ENCODE measurements at places on chromosomes 5 and 9.

DNA sequence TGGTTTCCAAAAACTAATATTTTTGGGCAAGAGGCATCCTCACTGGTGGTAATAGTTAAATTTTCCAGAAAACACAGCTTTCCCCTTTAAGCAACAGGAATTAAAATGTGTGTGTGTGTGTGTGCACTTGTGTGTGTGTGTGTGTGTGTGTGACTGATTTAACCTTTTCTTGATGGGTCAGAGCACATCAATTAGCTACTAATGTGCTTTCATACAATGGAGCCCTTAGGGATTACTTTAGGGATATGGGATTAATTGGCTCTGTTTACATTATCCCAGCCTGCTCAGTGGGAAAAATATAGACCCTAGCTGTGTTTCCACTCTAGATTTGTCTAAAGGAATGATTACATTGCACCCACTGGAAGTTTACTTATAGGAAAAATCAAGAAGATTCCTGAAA is 6.5 kb downstream of the PLCXD3 start:
- DNase-seq: no peak

DNA sequence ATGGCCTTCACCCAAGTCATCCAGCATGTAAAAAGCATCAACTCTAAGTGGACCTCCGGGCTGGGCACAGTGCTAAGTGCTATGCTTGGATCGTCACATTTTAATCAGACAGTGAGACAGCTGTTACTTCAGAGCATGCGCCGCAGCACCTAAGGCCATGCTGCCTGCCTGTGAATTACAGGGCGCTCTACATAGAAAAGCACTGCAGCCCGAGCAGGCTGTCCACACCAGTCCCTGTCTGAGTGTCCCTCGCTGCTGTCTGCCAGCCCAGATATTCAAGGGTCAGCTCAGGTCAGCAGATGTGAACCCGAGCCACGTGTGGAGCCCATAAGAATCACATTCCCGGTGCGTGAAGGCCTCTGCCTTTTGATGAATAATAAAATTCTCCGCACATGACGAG is 37.1 kb downstream of the AK8 start:
- no peak for DNase-seq

DNA sequence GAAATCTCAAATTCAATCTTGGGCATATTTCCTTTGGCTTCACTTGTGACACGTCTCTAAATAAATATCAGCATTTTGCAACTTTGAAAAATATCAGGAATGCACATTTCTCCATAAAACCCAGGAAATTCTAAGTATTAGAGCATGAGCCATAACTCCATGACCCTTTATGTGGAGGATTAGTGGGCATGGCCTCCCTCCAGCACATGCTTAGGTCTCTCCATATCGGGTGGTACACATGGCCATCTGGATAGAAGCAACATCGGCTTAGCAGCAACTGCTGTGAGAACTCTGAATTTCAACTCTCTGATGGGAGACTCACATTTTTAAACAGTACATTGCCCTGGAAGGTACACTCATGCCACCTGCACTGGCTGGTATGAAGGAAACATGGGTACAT is 73.7 kb upstream of the EGFLAM start:
- no peak for DNase-seq

GRCh38 chr5:160134332-160134731 is 15.1 kb upstream of the PWWP2A start:
- DNase-seq: no peak

GRCh38 chr5:52531105-52531504 is 256.6 kb upstream of the ITGA1 start:
- no peak for DNase-seq

GRCh38 chr5:82534986-82535385 is 256.8 kb upstream of the RPS23 start:
- DNase-seq: no peak

- no peak for DNase-seq
Observed at GRCh38 chr9:132268725-132269352, 85.9 kb downstream of the SETX start.

DNA sequence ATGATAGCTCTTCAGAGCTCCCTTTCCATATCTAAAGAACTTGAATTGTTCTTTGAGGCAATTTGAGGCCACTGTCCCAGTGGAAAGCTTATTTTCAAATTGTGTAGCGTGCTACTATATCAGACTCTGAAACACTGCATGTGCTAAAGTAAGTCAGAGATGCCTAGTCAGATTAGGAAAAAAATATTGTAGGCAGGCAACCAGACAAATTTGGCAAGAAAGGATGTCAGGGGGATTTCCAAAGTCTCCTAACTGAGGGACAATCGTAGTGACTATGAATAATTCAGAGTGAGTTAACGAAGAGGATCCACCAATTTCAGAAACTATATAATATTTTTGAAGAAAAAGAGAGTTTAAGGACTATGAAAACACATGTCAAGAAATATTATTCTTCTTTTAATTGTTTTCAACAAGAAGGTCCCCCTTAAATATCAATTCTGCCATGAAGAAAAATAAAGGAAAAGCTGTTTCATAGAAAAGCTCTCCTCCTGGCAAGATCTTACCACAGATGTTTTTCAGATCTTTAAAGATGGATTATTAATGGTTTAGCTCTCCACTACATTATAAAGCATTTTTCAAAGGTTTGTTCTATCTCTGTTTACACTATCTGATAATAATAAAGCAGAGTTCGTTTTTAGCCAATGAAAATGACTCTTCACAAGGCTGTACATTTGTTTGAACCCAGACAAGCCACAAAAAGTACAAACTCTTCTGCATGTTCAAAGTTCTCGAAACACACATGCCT is 273.5 kb upstream of the PTGER4 start:
- no peak for DNase-seq

- no peak for DNase-seq
Observed at GRCh38 chr5:178326374-178326715, 93.7 kb upstream of the PHYKPL start.

- DNase-seq: no peak
Observed at GRCh38 chr5:34007201-34007620, 639 bp downstream of the AMACR start.

DNA sequence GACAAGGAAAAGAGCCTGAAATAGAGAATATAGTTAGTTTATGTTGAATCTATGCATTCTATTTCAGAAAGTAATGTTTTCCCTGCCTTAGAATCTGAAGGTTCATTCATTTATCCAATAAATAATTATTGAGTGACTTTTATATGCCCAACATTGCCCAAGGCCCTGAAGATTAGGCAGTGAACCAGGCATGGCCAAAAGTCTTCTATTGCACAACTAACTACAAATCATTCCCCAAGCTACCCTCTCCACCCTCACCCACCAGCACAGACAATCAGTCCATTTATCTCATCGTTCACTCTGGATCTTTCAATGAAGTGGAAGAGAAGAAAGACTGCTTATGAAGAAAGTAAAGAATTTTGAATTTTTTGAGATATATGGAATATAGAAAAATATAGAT is 268.4 kb downstream of the PLK2 start:
- no peak for DNase-seq

GRCh38 chr5:179765400-179765799 is 28.4 kb upstream of the LTC4S start:
- no peak for DNase-seq

DNA sequence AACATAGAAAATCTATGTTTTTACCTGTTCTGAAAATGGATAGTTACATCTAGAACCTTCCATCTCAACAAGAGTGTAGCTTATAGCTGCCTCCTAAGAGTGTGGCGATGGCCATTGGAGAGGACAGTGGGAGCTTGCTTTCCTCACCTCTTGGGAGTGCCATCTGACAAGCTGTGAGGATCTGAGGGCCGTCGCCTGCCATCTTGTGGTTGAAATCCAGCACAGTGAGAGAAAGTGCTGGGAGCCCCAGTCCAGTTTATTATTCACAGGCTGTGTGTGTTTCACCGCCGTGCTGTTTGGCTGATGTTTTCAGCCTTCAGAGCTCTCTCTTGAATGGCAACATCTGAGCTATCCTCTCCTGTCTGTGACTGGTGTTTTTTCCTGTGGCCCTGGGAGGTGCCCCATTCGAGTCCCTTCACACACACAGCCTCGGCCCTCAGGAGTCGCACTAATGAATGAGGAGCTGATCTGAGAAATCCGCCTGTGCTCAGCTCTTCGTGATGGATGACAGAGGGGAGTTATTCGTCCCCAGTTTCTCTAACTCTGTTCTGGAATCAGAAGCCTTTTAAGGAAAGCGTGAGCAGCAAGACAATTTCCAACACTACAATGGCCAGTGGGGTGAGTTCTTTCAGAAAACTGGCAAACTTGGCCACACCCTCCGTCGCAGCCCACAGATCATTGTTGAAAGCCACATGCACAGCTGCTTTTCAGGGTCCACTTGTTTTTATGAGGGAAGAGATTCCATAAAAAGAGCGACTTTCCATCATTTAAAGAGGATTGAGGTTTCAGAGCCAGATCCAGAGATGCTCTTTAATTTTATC is 170.3 kb downstream of the PDZD2 start:
- no peak for DNase-seq

GRCh38 chr5:153459051-153459743 is 31.3 kb upstream of the GRIA1 start:
- no peak for DNase-seq

DNA sequence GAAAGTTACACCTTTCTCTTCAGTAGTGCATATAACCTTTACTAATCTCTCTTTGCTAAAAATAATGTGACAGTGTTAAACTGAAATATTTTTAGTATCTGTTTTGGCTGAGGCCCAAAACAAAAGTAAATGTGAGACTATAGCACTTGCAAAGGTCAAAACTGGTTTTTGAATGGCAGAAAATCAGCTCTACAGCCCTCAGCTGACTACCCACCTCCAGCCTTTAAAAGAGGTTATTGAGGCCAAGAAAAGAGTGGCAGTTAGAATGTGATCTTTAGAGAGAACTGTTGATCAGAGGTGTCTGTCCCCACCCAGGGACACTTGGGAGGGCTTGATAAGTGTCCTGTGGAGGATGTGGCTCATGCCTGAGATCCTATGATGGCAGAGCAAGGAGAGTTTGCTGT is 30.9 kb downstream of the PRKACG start:
- no peak for DNase-seq

- no peak for DNase-seq
Observed at GRCh38 chr5:78627766-78628165, 20.8 kb downstream of the LHFPL2 start.

- no peak for DNase-seq
Observed at GRCh38 chr9:4242239-4242638, 57.6 kb downstream of the GLIS3 start.

- no peak for DNase-seq
Observed at GRCh38 chr5:112440031-112440430, 21.0 kb upstream of the EPB41L4A start.

DNA sequence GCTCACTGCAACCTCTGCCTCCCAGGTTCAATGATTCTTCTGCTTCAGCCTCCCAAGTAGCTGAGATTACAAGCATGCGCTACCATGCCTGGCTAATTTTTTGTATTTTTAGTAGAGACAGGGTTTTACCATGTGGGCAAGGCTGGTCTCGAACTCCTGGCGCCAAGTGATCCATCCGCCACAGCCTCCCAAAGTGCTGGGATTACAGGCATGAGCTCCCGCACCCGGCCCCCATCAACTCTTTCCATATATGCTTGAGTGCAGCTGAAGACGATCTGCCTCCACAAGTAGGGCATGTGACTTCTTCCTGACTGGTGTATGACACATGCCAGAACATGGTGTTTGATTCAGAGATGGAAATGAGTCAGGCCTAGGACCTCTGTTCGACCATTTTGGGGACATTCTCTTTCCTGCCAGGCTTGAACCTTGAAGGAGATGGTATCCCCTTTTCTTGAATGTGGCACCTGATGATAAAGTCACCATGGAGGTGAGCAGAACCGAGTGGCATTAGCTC is 7.5 kb upstream of the CNOT6 start:
- DNase-seq: no peak

DNA sequence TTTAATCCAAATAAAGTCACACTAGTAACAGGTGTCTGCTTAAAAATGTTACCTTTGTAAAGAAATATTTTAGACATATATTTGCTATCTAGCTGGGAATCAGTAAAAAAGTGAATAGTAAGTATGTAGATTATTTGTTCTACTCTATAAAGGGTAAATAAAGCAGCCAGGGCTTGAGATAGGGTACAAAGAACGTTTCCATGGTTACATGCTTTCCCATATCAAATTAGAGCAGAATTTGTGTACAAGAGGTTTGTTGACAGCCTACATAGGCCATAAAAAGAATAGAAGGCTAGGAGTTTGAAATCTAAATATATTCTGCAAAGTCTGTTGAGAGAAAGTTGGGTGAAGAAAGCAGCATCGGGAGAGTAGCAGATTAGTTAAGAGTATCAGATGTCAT is 160.9 kb upstream of the POU5F2 start:
- DNase-seq: no peak
